AG09319 (cell line): ENCODE measurements at places on chromosomes 7 and 10.
A peak's percentile ranks its signal among the peaks of the same experiment; 100 is the strongest.

DNA sequence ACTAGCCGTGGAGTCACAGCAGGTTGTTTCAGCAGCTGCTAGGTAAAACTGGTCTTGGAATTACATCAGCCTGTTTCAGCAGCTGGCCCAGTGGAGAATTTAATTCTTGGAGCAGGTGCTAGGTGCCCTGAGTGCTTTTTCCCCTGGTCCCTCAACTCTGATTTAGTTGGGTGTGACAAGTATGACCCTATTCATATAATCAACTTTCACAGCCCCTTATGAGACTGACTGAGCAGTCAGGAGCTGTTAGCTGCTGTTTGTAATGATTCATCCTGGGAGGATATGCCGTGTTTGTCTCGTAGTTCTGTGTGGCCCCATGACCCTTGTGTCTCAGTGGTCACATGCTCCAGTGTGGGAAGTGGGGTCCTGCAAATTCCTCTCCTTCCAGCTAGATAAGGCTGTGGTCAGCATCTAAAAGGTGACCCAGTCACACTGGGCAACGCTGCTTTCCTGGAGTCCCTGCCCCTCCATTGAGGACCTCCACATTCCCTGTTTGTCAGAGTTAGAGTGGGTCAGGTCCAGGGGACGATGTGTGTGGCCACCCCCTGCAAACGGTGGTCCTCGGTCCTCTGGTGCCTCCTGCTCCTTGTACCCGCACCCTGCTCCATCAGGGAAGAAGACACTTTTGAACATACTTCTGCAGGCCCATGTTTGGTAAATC is 28.3 kb downstream of the TBATA start:
- no peak for DNase-seq

DNA sequence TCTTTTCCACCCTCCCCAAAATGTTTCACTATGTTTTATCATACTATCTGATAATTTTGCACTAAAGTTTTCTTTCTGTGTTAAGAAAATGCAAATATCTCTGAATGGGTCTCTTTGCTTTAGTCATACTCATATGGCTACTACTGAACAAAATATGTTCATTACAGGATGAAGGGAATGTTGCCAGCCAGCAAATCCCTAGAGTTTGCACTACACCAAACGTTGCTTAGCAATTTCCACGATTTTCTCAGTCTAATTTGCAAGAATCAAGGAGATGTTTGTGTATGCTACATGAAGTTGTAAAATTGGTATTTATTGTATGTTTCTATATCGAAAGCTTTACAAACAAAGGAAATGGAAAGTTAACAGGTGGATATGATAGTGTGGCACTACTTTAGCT is 10.6 kb upstream of the MAGI2 start:
- no peak for DNase-seq

GRCh38 chr10:117239051-117239450 is 1.9 kb upstream of the SLC18A2 start:
- no peak for DNase-seq

- DNase-seq: peak; percentile 36
Measured at GRCh38 chr7:114988755-114989375, 67.0 kb downstream of the MDFIC start.

GRCh38 chr7:25059576-25059975 is 65.5 kb downstream of the CYCS start:
- DNase-seq: no peak

DNA sequence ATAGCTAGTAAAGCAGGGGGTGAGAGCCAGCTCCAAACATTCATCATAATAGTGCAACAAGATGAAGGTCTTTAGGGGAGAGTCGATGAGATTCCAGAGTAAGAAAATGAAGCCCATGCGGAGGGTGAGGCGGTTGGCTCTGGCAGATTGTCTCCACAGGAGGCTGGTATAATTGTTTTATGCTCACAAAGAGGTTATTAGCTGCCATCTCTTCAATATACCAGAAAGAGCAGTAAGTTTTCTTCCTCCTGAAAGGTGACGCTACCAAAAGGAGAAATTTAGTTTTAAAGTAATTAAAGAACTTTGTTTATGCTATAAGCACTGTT is 59.2 kb upstream of the KCNIP2 start:
- no peak for DNase-seq

GRCh38 chr7:105800849-105801534 is 75.4 kb downstream of the ATXN7L1 start:
- DNase-seq: no peak

GRCh38 chr10:26860102-26860442 is 686 bp downstream of the ABI1 start:
- DNase-seq: peak; percentile 38

DNA sequence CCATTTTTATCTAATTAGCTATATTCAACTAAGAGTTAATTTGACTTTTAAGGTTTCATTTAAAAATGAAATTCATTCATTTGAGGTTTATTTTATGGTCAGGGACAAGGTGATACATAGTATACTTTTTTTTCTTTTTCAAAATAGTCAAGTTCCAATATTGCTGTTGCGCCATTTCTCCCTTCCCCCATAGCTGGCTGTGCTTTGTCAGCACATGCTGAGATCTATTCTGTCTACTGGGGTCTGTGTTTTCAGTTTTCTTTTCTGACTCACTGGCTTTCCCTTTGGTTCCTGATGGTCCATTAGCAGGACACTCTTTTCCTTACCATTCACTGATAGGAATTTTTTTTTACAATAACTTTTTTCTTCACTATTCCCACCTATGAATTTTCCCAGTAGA is 336.4 kb upstream of the TMEM229A start:
- no peak for DNase-seq

GRCh38 chr10:70874061-70874460 is 14.3 kb downstream of the PCBD1 start:
- DNase-seq: no peak

DNA sequence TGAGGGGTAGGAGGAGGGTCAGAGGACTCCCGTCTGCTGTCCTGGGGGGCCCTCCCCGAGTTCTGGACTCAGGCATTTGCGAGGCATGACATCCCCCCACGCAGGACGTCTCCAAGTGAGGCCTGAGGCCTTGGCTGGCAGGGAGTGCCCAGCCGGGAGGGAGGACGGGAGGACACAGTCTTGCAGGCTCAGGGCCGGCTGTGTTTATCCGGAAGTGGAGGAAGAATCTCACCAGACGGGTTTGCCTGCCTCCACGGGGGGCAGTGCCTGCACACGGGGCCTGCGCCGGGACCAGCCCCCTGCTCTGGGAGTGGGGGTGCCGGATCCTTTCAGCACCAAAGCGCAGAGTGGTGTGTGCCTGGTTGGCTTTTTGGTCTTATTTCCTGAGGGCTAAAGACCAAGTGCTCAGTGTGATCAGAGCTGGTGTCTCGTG is 10.9 kb downstream of the PWWP2B start:
- DNase-seq: no peak

- no peak for DNase-seq
Measured at GRCh38 chr10:84607044-84607443, 278.7 kb downstream of the CCSER2 start.

GRCh38 chr7:28483908-28484605 is 71.7 kb downstream of the CREB5 start:
- DNase-seq: peak; percentile 15

- DNase-seq: no peak
Measured at GRCh38 chr7:98617960-98618418, 904 bp downstream of the NPTX2 start.
